ENCODE measurements at places on chromosomes 2 and 18. TPM values are rescaled to one million over a fixed set of nuclear protein-coding genes. Genes with fewer than 3 reads are reported as not detected.

Gene PARD3B
- 7.8 TPM for total RNA-seq

Gene NAT8
- not detected for total RNA-seq

Gene MEP1B
- not detected for total RNA-seq

Gene CASP10
- total RNA-seq, result 6.2 TPM

Gene LIMS3
- total RNA-seq, result 5.3 TPM

Gene ABCA12
- not detected for total RNA-seq

Gene BOLL
- total RNA-seq, result not detected

Gene CLEC4F
- 0.22 TPM for total RNA-seq

Gene SLC40A1
- 51.0 TPM for total RNA-seq

Gene TUBA4A
- total RNA-seq, result 128 TPM

Gene SPATA3
- not detected for total RNA-seq

Gene SLC4A5
- 1.1 TPM for total RNA-seq

Gene PSTPIP2
- total RNA-seq, result 2.0 TPM

Gene UGT1A9
- not detected for total RNA-seq

Gene LYPD1
- total RNA-seq, result not detected

Gene CACNB4
- total RNA-seq, result 0.35 TPM

Gene ACOXL
- not detected for total RNA-seq

Gene GDF7
- total RNA-seq, result 0.46 TPM

Gene ACMSD
- not detected for total RNA-seq

Gene GALNT13
- not detected for total RNA-seq

Gene SIGLEC15
- total RNA-seq, result not detected

Gene FLACC1
- total RNA-seq, result 6.5 TPM

Gene SERPINB12
- total RNA-seq, result not detected

Gene FNDC4
- total RNA-seq, result 2.9 TPM

Gene DSG1
- total RNA-seq, result 0.68 TPM
